ENCODE measurements at places on chromosomes 5 and 9.

GRCh38 chr5:135203593-135204036, 169.6 kb upstream of the PITX1 start:
- no peak for DNase-seq

DNA sequence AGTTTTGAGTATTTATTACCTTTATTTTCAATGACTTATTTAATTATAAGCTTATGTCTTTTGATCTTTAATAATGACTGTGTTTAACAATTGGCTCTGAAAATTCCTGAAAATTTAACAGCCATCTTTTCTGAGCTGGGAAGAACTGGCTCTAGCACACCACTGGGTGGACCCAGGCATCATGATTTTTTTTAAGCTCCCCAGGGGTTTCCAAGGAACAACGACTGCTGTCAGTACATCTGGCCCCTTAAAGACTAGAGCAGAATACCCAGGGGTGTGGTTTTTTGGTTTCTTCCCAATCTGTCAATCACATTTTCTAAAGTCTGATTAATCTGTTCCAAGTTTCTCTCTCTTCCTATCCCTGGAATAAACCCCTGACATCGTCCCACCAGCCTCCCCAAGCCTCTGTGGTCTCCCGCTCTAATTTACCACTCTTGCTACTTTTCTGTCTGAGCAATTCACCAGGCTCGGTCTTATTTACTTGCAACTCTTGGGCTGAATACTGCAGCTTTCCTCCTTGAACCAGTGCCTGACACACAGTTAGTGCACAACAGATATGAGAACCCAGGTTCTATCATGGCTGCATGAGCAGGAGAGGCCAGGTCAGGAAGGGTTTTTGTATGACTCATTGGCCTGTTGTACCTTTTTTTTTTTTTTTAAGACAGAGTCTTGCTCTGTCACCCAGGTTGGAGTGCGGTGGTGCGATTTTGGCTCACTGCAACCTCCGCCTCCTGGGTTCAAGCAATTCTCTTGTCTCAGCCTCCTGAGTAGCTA, 321.9 kb downstream of the ZSWIM6 start:
- DNase-seq: no peak

- no peak for DNase-seq
These were observed 284.3 kb downstream of the TAF11L14 start for GRCh38 chr5:17918373-17919104.

GRCh38 chr5:147835386-147835798, 3.9 kb upstream of the SPINK1 start:
- DNase-seq: no peak

- DNase-seq: no peak
These were observed 46.5 kb downstream of the ZNF474 start for GRCh38 chr5:122175852-122176251.
